ENCODE measurements at places on chromosomes 6 and 20.

- no peak for DNase-seq
These were observed 466.6 kb upstream of the EYS start for GRCh38 chr6:66173587-66173986.

DNA sequence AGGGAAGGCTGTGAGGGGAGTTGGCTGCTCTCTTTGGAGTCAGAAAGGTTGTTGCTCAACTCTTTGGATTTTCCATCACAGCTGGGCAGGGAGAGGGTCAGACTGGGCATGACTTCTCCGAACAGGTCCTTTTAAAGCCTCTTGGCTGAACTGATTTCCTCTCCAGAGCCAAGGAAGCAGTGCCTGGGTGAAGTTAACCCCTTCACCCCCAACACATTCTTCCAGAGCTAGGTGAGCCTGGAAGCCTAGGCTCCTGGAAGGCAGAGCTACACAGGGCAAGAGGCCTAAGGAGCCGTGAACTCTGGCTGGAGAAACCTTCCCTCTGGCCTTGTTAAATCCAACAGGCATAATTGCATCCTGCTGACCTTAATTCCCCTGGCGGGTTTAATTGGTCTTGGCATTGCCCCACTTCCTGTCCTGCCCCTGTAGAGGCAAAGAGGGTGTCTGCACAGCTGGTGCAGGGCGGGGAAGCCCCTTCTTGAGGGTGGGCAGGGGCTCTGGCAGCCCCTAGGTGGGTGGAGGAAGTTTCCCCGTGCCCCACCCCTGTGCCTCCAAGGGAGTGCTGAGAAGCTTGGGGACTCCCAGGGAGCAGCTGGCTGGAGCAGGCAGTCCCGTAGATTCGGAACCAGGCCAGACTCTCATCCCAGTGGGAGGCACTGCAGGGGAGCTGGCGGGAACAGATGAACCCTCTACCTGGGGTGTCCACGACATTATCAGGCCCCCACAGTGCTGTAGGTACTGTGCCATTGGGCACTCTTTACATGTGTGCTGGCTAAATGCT is 3.6 kb upstream of the MYLK2 start:
- DNase-seq, result no peak

GRCh38 chr6:158503222-158503621 is 56.7 kb upstream of the TMEM181 start:
- no peak for DNase-seq

GRCh38 chr6:33492093-33492492 is 37.7 kb downstream of the ZBTB9 start:
- DNase-seq, result no peak

GRCh38 chr20:3751675-3752385 is 15.7 kb downstream of the ADISSP start:
- DNase-seq, result no peak

- no peak for DNase-seq
These were observed 132.1 kb upstream of the KCNG1 start for GRCh38 chr20:51154708-51155690.

GRCh38 chr20:59725476-59726280 is 121.3 kb downstream of the PHACTR3 start:
- DNase-seq, result no peak
